ENCODE measurements at places on chromosomes 5 and 9. TPM values are rescaled to one million over a fixed set of nuclear protein-coding genes. Genes with fewer than 3 reads are reported as not detected.

Gene PCDH1
- total RNA-seq = 5.6 TPM

Gene MYMK
- total RNA-seq = not detected

Gene SLC6A3
- not detected for total RNA-seq

Gene ARHGEF37
- 3.3 TPM for total RNA-seq

Gene BRINP1
- not detected for total RNA-seq

Gene FOXD4L5
- not detected for total RNA-seq

Gene AK1
- 34.4 TPM for total RNA-seq

Gene ACOT12
- total RNA-seq = not detected

Gene IL9
- not detected for total RNA-seq

Gene BHMT
- total RNA-seq = not detected

Gene GPR151
- total RNA-seq = not detected

Gene FAM221B
- not detected for total RNA-seq

Gene TRMT10B
- 2.0 TPM for total RNA-seq

Gene PNPLA7
- total RNA-seq = 0.11 TPM

Gene NMUR2
- not detected for total RNA-seq

Gene MSX2
- total RNA-seq = 4.8 TPM

Gene CTXN3
- total RNA-seq = not detected

Gene SPATA31D4
- total RNA-seq = not detected

Gene PCDHA12
- total RNA-seq = not detected

Gene ZDHHC11B
- not detected for total RNA-seq

Gene PCDHB14
- total RNA-seq = 0.04 TPM

Gene ROPN1L
- total RNA-seq = 0.08 TPM

Gene CCL21
- not detected for total RNA-seq
